HS-27A (cell line): ENCODE measurements at places on chromosomes 6 and 20.
A peak's percentile ranks its signal among the peaks of the same experiment; 100 is the strongest.

DNA sequence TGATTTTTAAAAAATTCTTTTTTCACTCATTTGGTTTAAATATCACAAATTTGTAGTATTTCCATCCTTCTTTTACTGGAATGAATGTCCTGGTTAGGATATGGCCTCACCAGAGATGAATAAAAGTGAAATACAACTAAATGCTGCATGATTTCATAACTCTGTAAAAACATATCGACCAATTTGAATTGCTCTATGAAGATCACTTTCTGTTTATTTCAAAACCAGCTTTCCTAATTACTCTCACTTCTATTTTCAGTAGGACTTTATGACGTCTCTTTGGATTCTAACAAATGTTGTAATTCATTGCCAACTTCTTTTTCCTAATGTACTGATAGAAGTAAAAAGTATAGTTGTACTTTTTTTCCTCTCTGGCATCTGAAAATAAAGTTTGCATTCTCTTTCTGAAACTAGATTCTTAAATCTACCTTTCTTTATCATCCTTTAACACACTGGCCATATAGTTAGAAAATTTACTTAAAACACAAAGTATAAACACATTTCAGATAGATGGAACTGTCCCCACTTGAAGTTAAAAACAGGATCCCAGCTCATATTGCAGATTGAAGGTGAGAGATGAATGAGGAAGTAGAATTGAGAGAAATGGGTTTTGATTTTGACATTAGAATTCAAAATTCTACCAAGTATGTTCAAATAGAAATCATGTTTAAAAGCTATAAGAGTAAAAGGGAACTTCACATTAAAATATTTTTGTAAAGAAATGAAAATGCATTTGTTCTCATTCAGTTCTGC lies 40.3 kb upstream of the IL20RA start:
- DNase-seq = no peak

- no peak for DNase-seq
Observed at GRCh38 chr6:41356825-41357224, 21.4 kb downstream of the NCR2 start.

GRCh38 chr6:148251891-148252290 lies 90.7 kb upstream of the SASH1 start:
- peak; percentile 39 for DNase-seq

- no peak for DNase-seq
Observed at GRCh38 chr20:23152308-23152892, 66.3 kb upstream of the CD93 start.

DNA sequence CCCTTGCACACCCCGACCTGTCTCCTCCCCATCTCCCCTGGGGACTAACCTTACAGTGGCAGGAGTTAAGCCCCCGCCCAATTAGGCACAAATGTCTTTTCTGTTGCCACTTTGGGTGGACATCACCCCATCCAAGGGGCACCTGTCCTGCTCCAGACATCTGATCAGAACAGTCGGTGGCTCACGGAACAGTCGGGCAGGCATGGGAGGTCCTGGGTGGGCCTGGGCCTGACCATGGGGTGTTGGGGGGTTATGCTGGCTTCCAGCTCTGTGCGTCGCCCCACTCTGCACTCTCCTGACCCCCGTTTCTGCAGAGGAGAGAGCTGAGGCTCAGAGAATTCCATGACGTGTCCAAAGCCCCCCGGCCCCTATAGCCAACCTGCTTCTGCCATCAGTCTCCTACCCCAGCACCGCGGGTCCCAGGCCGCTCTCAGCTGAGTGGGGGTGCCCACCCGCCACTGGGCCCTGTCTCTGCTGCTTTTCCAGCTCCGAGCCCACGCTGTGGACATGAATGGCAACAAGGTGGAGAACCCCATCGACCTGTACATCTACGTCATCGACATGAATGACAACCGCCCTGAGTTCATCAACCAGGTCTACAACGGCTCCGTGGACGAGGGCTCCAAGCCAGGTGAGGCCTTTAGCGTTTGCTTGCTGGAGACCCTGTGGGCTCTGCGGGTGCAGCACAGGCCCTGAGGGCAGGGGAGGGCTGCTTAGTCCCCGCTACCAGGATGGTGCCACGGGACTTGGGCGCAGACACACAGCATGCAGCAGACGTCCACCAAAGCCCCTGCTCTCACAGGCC lies 213.2 kb downstream of the TAF4 start:
- DNase-seq = no peak

- no peak for DNase-seq
Observed at GRCh38 chr20:37526238-37526838, 1.3 kb downstream of the BLCAP start.

DNA sequence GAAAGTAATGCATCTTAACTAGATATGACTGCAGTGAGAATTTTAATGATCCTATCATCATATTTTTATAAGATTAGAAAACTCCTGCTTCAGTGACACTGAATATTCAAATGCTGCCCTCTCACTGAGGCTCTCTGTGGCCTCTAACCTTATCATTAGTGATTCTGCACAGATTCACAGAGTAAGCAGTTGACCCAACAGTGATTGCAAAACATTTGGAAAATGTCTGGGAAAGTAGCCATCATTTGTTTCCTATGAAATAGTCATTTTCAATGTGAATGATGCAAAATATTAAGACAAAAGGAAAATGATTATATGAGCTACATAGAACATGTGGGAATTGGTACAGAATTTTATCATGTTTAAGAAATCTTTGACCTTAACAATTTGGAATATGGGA lies 210.3 kb downstream of the TBX18 start:
- no peak for DNase-seq

- DNase-seq = no peak
Observed at GRCh38 chr20:34506480-34506879, 9.7 kb upstream of the DYNLRB1 start.

DNA sequence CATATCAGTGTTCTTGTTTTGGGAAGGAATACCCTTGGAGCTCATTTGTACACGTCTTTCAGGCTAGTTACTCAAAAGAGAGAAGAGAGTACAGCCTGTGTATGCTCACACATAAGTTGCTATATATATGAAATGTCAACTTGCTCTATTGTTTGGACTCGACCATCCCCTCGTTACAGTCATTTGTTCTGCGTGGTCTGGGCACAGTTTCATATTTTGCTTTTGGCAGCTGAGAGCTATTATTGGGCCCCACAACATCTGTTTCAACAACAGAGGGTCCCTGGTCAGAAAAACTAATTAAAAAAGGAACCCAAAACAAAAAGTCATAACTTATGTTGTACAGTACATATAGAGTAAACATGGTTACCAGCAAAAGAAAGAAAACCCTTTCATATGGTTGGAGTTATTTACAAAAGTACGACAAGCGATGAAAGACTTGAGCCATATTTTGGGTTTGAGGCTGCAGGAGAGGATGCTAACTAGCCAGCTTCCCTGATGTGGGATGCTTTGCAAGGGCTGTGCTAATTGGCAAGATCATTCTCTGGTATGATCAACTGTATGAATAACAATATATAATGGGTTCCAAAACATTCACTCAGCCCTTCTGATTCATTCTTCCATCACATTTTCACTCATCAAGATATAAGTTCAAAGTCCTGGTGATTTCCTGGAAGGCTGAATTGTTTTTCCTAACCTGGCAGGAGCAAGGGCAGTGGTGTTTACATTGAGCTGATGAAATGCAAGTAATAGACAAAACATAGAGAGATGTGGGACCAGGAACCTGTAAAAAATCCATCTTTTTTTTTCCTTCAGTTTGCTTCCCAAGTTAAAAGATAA lies 137.9 kb downstream of the RPS12 start:
- no peak for DNase-seq

DNA sequence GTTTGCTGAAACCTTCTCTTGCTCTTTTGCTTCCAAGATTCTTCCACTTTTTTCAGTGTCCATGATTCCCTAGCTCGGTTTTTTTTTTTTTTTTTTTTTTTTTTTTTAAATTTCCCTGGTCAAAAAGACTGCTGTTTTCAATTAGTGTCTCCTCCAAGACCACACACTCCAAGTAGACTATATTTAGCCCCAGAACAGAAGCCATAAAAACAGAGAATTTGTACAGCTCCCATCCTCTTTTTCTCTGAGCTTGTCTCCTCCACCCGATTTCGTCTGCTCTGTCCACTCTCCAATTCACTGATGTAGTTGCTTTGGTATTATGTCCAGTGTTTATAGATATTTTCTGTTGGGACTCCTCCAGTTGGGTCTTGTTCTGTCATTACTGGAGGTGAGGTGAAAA lies 37.6 kb downstream of the RSPH3 start:
- DNase-seq = no peak

GRCh38 chr20:1255675-1256074 lies 10.4 kb upstream of the SNPH start:
- no peak for DNase-seq

DNA sequence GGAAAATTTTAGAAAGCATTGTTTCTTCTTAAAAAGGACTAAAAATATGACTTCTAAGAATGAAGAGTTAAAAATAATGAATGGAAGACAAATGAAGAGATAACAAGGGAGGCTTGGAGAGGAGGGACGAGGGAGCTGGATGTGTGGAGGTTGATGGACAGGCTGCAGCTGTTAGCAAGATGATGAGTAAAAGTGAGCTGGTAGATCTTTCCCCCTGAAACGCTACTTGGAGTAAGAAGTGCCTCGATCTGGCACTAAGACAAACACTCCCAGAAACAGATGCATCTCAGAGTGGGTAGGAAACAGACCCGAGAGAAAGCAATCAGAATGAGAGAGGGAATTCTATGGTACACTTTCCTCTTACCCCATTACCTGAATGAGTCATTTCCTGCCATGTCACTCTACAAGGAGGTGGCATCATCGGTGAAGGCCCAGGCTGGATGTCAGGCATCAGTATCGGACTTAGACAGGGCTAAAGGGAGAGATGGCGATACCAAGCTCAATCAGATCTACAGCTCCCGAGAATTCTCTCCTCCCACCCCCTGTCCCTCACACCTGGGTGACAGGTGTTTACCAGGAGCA lies 154.1 kb upstream of the BMP2 start:
- DNase-seq = no peak

- DNase-seq = no peak
Observed at GRCh38 chr6:99148761-99149160, 200.7 kb downstream of the FAXC start.

- DNase-seq = no peak
Observed at GRCh38 chr6:70225055-70225454, 77.8 kb downstream of the COL9A1 start.

GRCh38 chr6:2909718-2910117 lies 6.6 kb upstream of the SERPINB9 start:
- DNase-seq = no peak

- no peak for DNase-seq
Observed at GRCh38 chr20:3071610-3072529, at the start of gene OXT. Gene OXT (plus strand): TSS chr20:3071620. CDS start chr20:3071656, 36 bp downstream.
